Activated gamma-delta T cell (primary cell): ENCODE measurements at places on chromosomes 6 and 20.

DNA sequence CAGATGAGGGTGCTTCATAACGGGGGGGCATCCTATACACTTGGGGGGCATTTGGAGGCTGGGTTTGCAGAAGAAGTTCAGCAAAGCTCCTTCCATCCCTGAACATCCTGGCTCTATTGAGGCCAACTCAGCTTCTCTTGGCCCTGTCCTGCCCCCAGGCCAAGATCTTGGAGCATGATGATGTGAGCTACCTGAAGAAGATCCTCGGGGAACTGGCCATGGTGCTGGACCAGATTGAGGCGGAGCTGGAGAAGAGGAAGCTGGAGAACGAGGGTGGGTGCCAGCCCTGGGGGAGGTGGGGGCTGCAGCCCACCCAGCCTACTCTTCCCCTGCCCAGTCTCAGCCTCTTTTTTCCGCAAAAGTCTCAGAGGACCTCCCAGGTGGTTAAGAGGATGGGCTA, 17.2 kb downstream of the GDAP1L1 start:
- no peak for DNase-seq

GRCh38 chr6:151698931-151699700, 108.4 kb upstream of the ESR1 start:
- DNase-seq, result no peak

- DNase-seq, result no peak
Observed at GRCh38 chr20:49508435-49509199, 26.1 kb upstream of the KCNB1 start.

- no peak for DNase-seq
Observed at GRCh38 chr6:109795994-109796555, 105.0 kb downstream of the FIG4 start.

DNA sequence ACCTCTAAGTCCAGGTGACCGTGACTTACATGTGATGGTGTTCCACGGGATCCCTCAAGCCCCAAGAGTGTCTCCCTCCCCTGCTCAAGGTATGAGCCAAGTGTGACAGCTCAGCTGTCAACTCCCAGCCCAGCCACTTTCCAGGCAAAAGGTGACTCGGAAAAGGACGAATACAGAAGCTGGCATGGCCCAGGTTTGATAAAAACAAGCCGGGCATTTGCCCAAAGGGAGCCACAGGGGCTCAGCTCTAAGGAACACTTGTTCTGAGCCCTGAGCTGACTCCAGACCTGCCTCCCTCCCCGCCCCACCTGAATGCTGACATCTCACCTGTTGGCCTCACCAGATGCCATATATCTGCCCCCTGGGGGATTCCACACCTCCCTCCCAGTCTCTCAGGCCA, 43.0 kb upstream of the BPIFA2 start:
- no peak for DNase-seq

DNA sequence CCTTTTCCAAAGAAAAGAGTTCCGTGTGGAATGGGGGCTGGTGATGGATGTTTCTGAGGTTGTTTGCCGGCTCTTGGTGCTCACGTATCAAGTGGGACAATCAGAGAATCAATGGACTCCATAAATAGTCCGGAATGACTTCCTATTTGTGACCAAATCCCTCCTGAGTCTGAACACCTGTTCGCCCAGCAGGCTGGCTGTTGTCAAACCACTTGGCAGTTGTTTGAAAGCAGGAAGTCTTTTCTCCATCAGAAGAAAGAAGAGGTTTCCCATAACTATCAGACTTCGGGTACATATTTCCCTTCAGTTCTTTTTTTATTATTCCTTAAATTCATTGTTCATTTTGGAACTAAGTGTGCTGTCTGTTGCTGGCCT, 154.7 kb upstream of the RIN2 start:
- DNase-seq, result no peak

- no peak for DNase-seq
Observed at GRCh38 chr6:36729161-36729524, 31.5 kb downstream of the RAB44 start.

GRCh38 chr20:37351689-37352607, 6.0 kb downstream of the SRC start:
- DNase-seq, result no peak

DNA sequence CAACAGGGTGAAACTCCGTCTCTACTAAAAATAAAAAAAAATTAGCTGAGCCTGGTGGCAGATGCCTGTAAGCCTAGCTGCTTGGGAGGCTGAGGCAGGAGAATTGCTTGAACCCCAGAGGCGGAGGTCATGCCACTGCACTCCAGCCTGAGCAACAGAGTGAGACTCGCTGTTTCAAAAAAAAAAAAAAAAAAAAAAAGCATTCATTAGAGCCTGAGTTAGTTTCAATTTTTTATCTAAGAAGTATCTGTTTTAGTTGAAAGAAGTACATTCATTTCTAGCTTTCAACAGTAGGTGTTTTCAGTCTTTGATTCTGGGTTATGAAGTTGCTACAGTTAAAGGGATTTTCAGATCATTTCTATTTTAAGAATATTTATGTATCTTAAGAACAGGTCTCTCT, 42.2 kb downstream of the ZNF292 start:
- no peak for DNase-seq

DNA sequence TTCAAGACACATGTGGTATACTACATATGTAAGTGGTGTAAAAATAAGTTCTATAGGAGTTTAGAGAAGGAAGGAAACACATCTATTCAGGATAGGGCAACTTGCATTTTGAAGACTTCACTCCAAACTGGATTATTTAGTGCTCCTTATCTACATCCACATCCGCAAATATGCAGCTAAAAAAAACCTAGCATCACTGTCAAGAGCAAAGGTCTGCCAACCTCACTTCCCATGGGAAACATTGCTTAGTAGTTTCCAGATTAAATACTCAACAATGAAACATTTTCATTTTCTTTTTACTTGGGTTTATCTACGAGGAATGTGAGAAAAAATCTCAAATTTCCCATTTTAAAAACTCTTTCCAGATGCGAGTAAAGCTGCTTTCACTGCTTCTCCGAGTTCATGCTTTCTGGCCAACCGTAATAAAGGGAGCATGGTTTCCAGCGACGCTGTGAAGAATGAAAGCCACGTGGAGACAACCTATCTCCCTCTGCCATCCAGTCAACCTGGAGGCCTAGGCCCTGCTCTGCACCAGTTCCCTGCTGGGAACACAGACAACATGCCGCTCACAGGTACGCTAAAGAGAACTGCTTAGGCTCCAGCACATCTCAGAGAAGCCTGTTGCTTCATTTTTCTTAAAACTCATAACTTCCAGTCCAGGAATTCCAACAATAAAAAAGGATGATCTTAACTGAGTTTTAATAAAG, 48.2 kb downstream of the RFX6 start:
- no peak for DNase-seq

DNA sequence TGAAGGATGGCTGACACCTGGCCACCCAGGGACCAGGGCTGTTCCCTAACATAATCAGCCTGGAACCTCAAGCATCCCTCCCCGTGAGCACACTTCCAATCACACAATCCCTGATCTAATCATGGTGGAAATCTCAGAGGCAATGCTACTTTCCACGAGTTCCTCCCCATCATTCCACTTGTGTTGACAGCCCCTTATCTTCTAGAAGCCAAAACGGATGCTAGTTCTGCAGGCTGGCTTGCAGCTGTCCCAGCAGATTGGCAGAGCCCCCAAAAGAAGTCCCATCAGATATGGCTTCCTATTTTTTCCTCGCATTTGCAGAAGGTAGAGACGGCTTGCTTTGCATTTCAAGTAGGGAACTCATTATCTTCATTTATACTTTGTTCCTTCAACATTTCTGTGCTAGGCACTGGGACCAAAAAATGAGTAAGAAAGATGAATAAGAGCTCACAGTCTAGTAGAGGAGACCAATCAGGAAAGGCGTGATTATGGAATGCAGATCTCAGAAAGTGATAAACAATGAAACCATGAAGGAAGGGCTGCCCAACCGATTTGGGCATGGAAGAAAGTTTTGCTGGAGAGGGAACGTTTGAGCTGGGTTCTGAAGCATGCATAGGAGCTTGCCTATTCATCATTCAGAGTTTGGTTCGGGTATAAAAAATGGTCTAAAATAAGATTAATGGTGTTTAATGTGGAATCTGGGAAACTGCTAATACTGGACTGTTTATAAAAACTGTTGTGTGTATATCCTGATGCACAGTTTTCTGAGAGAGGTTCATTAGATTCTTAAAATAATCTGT, 44.6 kb upstream of the TBC1D7 start:
- no peak for DNase-seq

DNA sequence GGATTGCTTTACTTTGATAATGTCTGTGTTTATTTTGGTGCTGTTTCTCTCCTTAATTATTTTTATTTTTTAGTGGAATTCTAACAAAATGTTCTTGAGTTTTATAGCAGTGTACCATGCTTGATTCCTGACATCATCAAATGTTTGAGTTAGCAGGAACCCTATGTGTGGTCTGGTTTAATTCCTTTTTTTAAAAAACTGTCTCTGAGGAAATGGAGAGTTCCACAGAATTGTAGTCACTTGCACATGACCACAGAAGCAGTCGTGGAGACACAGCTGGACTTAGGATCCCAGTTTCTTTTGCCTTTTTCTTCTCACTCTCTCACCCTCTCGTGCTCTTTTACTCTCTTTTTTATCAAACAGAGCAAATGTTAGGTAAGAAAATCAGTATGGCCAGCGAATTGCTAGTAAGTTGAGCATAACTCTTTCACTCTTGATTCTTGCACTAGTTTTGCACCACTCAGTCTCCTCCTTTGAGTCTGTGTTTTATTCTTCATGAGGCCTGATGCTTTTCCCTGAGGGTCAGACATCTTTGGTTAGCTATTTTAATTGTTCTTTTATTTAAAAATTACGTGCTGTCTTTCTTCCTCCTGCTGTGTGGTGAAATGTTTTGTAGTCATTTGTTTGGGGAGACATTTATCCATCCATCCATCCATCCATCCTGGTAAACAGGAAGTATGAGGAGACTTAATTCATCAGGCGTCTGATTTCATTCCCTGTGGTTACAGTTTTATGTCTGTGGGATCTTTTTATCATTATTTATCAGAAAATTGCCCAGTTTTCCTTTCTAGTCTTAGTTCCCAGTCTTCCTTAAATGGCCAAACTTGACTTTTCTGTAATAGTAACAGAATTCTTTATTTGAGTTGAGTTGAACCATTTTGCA, 83.0 kb downstream of the SCAF8 start:
- no peak for DNase-seq
